ENCODE measurements at places on chromosomes 6 and 20. TPM values are rescaled to one million over a fixed set of nuclear protein-coding genes. Genes with fewer than 3 reads are reported as not detected.
A peak's percentile ranks its signal among the peaks of the same experiment; 100 is the strongest.

GRCh38 chr20:33664762-33665144, 2.0 kb upstream of the ACTL10 start:
- DNase-seq: no peak

The E2F1 gene
- polyA plus RNA-seq: 0.52 TPM

The IL20RA gene
- 3.7 TPM for polyA plus RNA-seq

GRCh38 chr6:3592371-3592941, 135.6 kb upstream of the SLC22A23 start:
- DNase-seq: no peak

The KIF13A gene
- polyA plus RNA-seq: 27.2 TPM

DNA sequence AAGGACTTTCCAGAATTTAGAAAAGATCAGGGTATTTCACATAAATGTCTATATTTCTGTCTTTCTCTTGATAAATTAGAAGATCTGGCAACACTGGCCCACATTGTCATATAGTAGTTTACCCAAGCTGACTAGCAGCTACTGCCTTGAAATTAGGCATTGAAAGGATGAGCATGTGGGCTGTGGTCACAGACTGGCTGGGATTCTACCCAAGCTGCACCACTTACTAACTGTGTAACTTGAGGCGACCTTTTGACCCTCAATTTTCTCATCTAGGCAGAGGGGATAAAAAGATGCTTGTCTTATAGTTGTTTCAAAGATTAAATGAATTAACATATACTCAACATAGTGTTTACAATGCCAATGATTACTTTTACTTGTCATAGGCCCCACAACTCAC, 152.7 kb upstream of the BMP2 start:
- no peak for DNase-seq

The SIM1 gene
- not detected for polyA plus RNA-seq

The ESR1 gene
- polyA plus RNA-seq: 0.70 TPM

GRCh38 chr20:25020901-25021301, 28.4 kb upstream of the APMAP start:
- no peak for DNase-seq

- DNase-seq: no peak
Observed at GRCh38 chr20:61742097-61742825, 323.4 kb downstream of the TAF4 start.

The TNFRSF21 gene
- polyA plus RNA-seq: 4.5 TPM

DNA sequence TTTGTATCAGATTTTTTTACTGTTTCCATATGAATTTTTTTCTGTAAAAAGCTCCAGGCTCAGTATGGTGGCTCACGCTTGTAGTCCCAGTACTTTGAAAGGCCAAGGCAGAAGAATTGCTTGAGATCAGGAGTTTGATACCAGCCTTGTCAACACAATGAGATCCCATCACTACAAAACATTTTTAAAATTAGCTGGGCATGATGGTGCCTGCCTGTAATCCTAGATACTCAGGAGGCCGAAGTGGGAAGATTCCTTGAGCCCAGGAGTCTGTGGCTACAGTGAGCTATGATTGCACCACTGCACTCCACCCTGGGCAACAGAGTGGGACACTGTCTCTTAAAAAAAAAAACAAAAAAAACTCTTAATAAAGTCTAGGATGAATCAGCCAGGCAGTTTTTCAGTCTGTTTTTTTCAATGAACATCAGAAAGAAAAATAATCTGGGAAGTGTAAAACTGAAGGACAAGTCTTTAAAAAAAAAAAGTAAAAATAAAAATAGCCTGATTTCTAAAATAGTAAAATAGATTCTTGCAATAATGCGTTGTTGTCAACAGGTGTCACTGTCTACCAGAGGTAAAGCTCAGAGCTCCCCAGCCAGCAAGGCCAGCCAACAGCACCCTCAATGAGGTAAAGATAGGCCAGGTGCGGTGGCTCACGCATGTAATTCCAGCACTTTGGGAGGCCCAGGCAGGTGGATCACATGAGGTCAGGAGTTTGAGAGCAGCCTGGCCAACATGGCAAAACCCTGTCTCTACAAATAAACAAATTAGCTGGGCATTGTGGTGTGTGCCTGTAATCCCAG, 9.3 kb upstream of the ATG5 start:
- DNase-seq: peak; percentile 49

GRCh38 chr20:12575352-12576095, 433.2 kb upstream of the SPTLC3 start:
- DNase-seq: peak; percentile 92

DNA sequence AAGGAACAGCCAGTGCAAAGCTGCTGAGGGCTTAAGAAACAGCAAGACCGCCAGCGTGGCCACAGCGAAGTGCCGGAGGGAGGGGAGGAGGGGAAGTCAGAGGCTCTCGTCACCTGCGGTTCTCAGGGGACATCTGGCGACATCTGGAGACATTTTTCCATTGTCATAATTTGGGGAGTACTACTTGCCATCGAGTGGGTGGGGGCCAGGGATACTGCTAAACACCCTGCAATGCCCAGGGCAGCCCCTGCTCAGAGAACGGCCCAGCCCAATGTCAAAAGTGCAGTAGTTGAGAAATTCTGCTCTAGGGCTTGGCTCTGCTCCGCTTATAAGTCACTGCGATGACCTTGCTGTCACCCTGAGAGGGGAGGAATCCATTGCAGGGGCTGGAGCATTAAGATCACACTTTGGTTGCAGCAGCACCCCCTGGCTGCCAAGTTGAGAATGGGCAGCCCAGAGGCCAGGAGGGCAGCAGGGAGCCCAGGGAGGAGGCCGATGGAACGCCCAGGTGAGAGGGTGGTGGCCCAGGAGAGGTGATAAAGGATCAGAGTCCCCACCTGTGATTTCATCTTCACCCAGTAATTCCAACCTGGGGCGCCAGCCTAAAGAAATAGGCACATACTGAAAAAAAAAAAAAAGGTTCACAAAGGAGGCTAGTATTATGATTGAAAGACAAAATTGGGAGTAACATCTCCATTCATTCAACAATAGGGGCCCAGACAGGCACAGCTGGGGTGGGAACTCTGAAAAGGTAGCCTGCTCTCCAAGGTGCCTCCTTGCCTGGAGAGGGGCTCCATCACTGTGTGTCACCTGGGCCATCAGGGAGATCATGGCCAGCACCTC, 218.2 kb downstream of the BMP7 start:
- peak; percentile 42 for DNase-seq

DNA sequence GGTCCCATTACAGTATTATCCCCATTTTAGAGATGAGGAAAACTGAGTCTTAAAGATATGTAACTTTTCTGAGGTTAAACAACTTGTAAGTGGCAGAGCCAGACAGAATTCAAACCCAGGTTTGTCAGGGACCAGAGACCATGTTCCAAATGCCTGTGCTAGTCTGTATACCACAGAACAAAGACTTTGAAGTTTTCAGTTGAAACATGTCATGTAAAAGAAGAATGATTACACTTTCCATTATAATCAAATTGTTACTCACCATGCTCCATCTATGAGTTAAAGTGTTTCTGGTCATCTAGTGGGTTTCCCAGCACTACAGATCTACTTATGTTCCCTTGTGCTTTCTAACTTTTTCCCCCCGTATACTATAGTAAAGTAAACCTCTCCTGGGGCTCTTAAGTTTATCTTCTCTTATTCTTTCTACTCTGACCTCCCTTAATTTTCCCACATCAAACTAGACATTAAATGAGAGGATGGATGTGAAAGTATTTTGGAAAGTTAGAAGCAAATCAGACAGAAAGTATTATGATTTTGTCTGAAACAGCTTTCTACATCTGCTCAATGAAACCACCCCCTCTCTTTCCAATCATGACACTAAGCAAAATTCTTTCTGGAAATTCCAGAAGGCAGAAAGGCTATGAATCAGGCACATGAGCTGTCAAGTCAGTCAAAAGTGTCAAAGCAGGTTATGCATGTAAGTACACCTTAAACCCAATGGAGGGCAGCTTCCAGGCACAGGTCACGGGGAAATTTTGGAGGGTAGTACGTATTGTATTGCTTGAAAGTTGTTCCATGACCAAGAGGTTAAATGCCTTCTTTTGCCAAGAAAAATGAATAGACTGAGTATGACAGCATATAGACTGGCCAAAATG, 132.7 kb upstream of the MAP3K7 start:
- no peak for DNase-seq

The FABP7 gene
- 3.3 TPM for polyA plus RNA-seq

DNA sequence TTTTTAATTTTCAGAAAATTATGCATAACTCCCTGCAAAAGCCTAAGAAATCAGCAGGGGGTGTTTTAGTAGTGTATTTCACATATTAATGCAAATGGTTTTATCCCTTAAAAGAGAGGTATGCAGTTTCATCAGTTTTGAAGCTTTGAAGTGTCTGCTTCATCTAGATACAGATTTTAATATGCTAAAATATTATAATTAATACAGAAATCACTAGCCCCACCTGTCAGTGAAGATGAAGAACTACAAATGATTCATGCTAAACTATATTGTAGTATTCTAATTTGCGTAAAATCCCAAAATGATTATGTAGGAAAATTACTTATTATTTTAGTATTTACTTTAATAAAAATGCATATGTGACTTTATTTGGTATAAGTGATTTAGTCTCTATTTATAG, 2.9 kb upstream of the TFB1M start:
- DNase-seq: no peak

GRCh38 chr20:24828992-24829648, 119.9 kb upstream of the CST7 start:
- no peak for DNase-seq

DNA sequence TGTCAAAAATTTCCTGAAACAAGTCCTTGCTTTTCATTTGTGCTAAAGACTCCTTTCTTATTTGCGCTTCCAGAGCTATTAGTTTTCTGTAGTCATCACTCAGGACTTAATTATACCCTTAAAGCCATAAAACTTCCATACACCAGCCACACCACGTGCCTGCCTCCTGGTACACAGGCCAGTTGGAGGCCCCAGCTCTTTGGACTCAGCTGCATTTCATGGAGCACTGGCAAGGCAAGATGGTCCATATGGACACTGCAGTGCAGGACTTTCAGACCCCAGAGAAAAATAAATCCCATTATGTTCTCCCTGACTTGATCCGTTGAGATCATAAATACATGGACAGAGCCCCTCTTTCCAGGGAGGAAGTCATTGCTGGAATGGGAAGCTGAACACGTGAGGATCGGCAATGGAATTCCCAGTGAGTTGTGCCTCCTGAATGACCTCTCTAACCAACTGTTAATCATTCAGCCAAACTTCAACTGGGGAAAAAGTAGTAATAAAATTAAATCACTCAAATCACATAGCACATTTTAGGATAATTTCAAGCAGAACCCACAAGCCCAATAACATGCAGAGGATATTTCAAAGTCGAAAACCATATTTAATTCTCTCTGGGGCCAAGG, 173.1 kb downstream of the HACE1 start:
- no peak for DNase-seq

DNA sequence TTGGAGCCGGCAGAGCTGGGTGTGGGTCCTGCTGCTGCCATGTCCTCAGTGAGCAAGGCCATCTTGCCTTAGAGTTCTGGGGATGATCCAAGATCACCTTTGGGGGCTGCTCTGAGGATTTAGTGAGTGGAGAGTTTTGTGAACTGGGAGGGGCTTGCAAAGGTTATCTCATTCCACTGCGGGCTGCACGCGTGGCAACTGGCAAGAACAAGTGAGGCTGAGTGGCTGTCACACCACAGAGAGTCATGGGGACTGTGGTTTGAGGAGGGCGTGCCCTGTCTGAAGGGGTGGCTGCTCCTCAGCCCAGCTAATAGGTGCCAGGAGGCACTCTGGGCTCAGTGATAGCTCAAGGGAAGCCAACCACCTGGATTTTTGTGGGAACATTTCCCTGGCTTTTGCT, 37.6 kb downstream of the TTLL9 start:
- DNase-seq: no peak

The FOXF2 gene
- 0.43 TPM for polyA plus RNA-seq

The VWA7 gene
- 3.2 TPM for polyA plus RNA-seq

- DNase-seq: no peak
Observed at GRCh38 chr6:30547454-30547853, 8.8 kb downstream of the GNL1 start.

DNA sequence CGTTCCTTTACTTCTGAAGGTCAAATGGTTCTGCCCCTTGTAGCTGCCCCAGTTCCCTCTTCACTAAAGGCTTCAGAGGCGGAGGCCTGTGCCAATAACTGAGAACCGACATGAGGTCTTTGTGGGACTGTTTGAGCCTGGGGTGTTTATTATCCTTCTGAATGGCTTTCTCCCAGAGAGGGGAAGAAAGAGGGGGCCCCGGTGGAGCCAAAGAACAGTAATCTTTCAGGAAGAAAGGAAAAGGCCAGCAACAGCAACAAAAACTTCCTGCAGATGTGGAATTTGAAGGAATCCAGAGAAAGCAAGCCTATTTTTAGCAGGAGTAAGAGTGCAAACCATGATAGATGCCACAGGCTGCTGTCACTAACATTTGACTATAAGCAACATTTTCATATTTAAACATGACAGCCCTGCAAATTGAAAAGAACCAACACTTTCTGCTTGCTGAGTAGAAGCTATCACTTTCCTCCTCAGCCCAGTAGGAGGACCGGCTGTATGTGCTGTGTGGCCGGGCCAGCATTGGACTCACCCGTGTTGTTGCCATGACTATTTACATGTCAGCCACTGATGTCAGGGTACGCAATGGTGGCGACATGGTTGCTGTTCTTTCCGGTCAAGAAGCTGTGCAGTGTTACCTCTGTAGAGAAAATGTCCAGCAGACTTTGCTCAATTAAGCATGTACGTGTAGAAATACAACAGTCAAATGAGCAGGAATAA, 121.3 kb downstream of the SOBP start:
- DNase-seq: peak; percentile 62

GRCh38 chr6:56310241-56310640, 62.9 kb upstream of the COL21A1 start:
- DNase-seq: no peak

GRCh38 chr6:51203504-51203903, 384.8 kb downstream of the TFAP2B start:
- no peak for DNase-seq

GRCh38 chr20:39800548-39800947, 838.4 kb downstream of the DHX35 start:
- peak; percentile 53 for DNase-seq

DNA sequence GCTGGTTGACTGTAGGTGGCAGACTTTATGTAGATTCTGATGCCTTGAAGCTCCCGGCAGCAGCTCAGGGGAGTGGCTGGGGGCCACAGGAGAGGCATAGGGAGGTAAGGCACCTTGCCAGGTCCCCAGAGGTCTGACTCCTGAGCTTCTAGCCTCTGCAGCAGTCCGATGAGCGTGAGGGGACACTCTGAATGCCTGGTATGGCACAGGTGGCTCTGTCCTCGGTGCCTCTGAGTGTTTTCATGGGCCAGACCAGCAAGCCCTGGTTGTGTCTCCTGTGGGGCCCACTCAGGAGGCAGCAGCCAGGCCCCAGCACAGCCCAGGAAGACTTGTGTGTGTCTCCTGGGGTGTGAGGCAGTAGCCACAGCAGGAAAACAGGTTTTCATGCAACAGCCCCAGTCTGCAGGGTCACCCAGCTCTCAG, 39.7 kb upstream of the IRF4 start:
- no peak for DNase-seq

The LY6G5B gene
- polyA plus RNA-seq: 4.6 TPM

GRCh38 chr6:157469378-157469777, 88.4 kb downstream of the ZDHHC14 start:
- DNase-seq: no peak

GRCh38 chr6:142071981-142072380, 60.7 kb upstream of the GJE1 start:
- DNase-seq: no peak

- DNase-seq: no peak
Observed at GRCh38 chr6:53014063-53014462, 19.0 kb upstream of the GSTA4 start.

The REM1 gene
- polyA plus RNA-seq: 2.9 TPM

GRCh38 chr6:38715016-38715689, at the start of gene DNAH8:
Gene DNAH8 (plus strand): TSS chr6:38715311. CDS start chr6:38722810, 7,499 bp downstream.
- peak; percentile 48 for DNase-seq

The SOBP gene
- polyA plus RNA-seq: 10.4 TPM

The ACTL10 gene
- 0.27 TPM for polyA plus RNA-seq

- no peak for DNase-seq
Observed at GRCh38 chr6:135586844-135587243, 89.3 kb upstream of the AHI1 start.
